Astrocyte of the spinal cord (primary cell): ENCODE measurements at places on chromosomes 12 and 14.

- no peak for DNase-seq
Observed at GRCh38 chr12:61610143-61610542, 650.1 kb upstream of the USP15 start.

DNA sequence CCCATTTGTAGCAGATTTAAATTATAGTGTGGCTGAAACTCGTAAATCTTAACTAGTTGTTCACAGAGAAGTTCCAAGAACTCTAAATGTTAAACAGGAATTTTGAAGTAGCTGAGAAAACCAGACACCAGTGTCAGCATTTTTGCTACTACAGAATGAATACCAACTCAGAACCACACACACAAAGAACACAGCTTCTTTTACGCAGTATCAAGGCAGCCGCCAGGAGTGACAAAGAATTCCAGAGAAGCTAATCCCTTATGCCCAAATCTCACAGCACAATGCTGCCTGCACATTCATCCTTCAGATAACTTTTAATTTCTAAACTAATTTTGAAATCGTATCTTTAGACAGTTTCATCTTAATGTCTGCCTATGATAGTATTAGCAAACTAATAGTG, 37.4 kb downstream of the SLC6A15 start:
- DNase-seq, result no peak

DNA sequence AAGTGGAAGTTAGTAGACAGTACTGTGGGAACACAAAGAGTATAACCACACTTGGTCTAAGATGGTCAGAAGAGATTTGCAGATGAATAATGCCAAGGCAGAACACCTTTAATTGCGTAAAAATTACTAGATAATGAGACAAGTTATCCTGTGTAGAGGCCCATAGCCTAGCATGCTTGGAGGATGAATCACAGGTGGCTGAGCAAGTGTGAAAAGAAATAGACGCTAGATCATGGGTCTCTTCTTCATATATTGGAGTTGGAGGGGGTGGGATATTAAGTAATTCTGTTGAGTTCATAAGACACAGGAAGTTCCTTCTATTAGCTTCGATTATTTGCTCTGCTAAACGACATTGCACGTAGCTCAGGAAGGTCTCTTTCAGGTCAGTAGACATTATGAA, 454.3 kb upstream of the LMO3 start:
- DNase-seq, result no peak

DNA sequence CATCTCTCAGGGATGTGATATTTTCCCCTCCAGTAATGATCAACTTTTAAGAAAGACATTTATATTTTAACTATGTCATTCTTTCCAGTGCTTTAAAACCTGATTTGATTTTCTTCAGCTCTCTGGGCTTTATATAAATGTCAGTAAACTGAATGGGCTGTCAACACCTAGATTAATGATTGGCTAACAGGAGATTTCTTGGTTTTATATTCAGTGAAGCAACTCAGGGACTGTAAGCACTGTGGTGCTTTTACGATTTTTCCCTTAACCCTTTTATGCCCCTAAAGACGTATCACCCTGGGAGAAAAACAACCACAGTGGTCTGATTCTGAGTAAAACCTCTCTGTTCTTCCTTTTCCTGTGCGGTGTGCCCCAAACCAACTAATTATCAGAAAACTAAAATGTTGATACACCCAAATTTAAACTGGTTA, 38.0 kb downstream of the PTGER2 start:
- DNase-seq, result no peak

GRCh38 chr12:70603044-70603443, 34.2 kb downstream of the PTPRB start:
- DNase-seq, result no peak

DNA sequence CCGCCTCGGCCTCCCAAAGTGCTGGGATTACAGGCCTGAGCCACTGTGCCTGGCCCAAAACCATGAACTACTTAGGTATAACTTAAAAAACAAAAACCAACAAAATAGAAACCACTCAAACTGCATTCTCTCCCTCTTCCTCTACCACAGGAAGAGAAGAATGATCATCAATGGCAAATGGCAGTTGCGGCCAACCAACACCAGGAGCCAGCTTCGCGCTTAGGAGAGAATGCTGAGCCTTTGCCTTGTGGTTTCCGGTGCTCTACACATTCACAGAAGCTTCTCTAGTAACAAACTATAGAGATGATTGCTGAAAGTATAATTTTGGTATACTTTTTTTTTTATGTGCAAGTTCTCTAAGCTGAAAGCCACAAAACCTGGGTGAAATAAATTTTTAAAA, 17.1 kb downstream of the CATSPERB start:
- no peak for DNase-seq
